GM23338 (cell line): ENCODE measurements at places on chromosomes 4 and X.
A peak's percentile ranks its signal among the peaks of the same experiment; 100 is the strongest.

GRCh38 chr4:159010563-159011260, 92.2 kb upstream of the RAPGEF2 start:
- DNase-seq, result no peak

DNA sequence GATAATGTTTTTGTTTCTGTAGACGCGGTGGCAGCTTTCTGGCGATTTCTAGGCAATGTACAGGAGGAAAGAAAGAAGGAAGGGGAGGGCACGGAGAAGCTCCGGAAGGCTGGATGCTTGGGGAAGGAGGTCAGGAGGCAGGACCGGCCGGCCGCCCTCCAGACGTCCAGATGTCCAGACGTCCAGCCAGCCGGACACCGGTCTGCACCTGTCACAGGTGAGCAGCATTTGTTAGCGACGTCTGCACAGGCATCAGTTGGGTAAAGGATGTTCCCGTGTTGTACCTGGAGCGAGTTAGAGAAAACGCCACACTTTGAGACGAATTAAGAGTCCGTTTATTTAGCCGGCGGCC, 90.0 kb upstream of the PPP2R3B start:
- DNase-seq, result no peak

DNA sequence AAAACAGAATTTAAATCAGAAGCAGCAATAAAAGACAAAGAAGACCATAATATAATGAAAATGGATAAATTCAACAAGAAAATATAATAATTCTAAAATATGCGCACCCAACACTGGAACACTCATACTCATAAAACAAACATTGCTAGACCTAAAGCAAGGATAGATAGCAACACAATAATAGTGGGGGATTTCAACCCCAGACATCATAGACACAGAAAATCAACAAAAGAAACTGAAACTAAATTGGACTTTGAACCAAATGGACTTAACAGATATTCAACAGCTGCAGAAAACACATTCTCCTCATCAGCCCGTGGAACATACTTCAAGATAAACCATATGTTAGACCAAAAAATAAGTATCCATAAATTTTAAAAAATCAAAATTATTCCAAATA, 1552.6 kb downstream of the C4orf33 start:
- no peak for DNase-seq

DNA sequence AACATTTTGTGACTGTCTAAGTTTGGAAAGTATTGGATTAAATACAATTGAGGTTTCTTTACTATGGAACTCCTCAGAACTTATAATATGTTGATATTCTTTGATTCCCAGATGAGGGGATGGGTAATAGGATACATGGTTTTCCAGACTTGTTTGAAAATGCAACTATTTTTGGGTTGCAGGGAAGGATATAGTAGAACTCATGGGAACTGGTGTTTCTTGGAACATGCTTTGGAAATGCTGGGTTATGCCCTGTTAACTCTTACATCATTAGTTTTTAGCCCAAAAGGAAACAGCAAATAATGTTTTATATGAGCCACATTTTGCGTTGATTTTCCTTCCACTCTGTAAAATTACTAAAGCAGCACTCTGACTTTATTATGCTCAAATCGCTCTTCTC, 41.9 kb downstream of the HPF1 start:
- no peak for DNase-seq

DNA sequence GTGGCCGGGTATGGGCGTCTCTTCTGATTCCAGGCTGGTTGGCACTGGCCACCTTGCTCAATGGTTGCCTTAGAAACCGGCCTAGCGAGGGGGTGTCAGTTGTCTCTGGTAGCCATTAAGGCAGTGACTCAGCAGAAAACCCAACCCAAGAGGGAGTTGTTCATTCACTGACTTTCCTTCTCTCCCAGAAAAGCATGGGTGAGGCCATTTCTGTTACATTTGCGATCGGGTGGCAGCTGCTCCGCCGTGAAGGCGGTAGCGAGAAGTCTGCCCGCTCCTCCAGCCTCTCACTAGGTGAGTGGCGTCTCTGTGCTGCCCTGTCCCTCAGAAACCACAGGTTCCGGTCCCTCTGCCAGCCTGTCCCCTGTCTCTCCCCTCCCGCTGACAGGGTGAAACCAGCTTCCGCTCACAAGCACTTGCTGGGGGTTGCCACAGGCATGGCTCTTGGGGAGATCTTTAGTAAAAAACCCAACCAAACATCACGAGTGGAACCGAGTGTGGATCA, 17.4 kb downstream of the IRAK1 start:
- peak; percentile 30 for DNase-seq

DNA sequence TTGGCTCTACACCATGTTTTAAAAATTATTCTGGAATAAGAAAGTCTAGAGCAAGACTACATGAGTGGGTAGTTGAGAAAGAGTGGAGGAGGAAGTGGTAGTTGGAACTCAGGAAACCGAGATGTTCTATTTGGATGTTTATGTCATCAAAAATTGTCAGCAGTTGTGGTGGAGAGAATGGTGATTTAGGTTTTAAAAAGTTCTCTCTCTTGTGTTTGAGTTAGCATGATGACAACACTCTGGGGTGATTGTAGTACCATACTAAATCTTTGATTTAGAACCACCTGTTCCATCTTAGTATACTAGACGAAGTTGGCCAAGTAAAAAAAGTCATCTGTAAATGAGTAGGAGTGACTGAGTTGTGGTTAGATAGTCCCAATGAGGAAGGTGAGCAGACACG, 40.7 kb downstream of the KLHL2 start:
- DNase-seq, result no peak

DNA sequence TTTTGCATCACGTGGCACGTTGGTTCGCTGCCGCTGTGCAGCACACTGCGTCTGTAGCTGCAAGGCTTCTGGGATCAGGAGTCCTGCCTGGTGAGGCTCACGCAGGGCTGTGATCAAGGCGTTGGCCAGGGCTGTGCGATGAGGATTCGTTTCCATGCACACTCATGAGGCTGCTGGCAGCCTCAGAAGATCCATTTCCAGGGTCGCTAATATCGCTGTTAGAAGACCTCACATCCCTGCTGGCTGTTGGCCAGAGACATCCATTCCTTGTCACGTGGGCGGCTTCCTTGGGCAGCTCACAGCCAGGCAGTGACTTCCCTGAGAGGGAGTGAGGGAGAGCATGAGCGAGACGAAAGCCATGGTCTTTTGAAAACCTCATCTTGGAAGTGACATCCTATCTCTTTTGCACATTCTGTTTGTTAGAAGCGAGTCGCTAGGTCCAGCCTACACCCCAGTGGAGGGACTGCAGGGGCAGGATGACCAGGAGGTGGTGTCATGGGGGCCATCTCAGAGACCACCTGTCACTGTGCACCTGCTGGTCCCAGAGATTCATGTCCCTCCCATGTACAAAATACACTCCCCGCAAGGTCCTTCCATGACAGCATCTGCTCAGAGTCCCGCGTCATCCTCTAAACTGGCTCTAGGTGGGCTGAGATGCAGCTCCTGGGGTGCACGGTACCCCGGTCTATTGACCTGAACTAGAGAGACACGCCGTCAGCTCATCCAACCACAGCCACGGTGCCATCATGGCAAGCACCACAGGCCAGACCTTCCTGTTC, 12.2 kb downstream of the RGS12 start:
- no peak for DNase-seq

DNA sequence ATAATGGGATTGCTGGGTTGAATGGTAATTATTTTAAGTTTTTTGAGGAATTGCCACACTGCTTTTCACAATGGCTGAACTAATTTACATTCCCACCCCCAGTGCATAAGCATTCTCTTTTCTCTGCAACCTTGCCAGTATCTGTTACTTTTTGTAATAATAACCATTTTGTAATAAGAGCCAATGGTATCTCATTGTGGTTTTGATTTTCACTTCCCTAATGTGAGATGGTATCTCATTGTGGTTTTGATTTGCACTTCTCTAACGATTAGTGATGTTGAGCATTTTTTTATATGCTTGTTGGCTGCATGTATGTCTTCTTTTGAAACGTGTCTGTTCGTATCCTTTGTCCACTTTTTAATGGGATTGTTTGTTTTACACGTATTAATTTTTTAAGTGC, 213.1 kb upstream of the HDX start:
- no peak for DNase-seq

GRCh38 chr4:138052806-138053632, 189.1 kb downstream of the SLC7A11 start:
- DNase-seq, result no peak

DNA sequence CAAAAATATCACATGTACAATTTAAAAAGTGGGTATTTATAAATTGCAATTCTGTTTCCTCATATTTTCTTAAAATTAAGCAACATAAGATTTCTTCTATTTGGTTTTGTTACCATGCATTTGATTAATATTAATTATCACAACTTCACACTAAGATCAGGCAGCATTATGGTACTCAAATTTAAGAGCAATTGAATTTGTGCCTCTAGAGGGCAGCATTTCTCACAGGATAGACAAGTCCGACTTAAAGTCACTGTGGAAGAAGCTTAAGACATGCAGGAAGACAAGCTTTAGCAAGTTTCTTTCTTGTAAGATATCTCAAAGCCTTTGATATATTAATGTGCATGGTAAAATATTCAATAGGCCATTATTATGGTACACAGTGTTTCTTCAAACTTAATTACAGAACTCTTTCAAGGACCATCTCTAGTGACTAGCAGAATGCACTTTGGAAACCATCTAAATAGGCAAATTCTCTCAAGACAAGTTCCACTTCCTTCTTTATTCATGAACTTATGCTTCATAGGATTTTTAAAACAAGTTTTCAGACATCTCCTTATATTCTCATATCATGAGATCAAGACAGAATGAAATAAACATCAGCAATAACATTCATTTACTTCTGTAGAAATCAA, 35.0 kb downstream of the FBXW7 start:
- peak; percentile 96 for DNase-seq

DNA sequence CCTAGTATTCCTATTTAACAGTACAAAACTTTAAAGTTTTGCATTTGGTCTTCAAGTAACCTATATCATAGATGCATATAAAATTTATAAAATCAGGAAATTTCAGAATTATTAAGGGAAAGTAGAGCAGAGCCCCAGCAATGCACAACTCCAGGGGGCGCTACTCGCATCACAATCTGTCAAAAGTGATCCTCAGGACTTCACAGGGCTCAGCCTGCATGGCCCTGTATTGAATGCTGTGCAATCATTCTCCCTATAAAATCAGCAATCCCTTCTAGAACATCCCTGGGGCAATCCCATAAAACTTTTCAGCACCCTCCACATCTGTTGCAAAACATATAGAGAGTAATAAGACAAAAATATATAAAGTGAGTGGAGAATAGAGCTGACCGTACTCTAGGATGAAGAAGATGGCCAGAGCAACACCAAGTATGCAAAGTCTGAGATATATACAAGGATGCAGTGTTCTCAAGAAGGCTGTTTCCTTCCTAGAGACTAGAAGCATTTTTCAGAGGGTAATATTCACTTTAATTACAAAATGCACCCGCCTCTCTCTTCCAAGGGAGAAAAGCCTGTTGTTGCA, 12.5 kb upstream of the PPARGC1A start:
- DNase-seq, result peak; percentile 7

GRCh38 chr4:69781458-69782418, 21.3 kb upstream of the SULT1B1 start:
- no peak for DNase-seq

GRCh38 chr4:102268355-102268754, 76.9 kb downstream of the SLC39A8 start:
- DNase-seq, result no peak

GRCh38 chrX:119132961-119133360, 5.3 kb upstream of the KIAA1210 start:
- DNase-seq, result no peak

DNA sequence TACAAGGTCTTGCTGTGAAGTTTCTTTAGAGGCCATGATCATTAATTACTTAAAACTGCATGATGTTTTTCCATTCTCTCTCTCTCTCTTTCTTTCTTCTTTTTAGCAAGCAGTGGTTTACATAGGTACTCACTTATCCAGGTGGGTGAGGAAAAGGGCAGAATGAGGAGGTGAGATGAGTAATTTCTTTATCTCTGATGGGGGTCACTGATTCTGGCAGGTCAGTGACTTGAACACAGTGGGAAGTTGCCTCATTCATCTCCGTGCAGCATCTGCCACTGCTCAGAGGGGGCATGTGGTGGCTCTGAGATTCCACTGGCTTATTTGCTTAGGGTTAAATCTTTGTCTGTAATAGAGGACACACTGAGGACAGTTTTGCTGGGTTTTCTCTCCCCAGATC, 62.6 kb downstream of the FAM114A1 start:
- no peak for DNase-seq

- DNase-seq, result no peak
These were observed 16.7 kb downstream of the BCOR start for GRCh38 chrX:40080894-40081678.

DNA sequence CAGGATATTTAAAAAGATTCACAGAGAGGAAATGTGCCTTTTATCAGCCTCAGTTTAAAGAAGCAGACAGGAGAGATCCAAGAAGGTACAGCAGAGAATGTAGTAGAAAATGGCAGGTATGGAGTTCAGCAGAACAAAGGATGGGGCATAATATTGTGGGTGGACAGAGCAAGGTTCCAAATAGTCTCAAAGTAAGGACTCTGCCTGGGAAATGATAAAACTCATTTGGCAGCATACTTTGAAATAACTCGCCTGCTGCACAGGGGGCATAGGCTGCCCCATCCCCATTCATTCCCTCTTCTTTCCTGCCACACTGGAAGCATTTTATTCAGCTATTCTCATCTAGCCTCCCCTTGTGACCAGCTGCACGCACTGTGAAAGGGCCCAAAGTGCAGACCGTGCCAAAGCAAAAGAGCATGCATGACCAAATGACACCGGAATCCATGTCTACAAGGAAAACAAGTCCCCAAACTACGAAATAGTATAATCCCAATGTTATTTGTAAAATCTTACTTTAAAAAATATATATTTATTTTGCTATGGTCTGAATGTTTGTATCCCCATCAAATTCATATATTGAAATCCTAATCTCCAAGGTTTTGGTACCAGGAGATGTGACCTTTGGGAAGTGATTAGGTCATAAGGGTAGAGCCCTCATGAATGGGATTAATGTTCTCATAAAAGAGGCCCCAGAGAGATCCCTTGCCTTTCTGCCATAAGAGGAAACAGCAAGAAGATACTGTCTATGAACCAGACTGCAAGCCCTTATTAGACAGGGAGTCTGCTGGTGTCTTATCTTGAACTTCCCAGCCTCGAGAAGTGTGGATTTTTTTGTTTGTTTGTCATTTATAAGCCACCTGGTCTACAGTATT, 77.4 kb upstream of the PRSS48 start:
- DNase-seq, result no peak

- DNase-seq, result no peak
These were observed 1008.0 kb downstream of the GLUD2 start for GRCh38 chrX:122055460-122055859.

DNA sequence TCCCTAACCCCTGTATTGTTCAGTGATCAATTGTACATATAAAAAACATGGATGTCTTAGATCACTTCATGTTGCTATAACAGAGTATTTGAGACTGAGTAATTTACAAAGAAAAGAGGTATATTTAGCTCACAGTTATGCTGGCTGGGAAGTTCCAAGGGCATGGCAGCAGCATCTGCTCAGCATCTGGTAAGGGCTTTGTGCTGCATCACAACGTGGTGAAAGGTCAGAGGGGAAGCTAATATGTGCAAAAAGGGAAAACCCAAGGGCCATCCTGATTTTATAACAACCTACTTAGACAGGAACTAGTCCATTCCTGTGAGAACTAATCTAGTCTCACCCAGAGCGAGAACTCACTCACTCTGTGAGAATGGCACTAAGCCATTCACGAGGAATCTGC, 128.2 kb upstream of the OTUD4 start:
- DNase-seq, result no peak
